ENCODE measurements at places on chromosomes 7 and 10. TPM values are rescaled to one million over a fixed set of nuclear protein-coding genes. Genes with fewer than 3 reads are reported as not detected.

Gene TAS2R4
- total RNA-seq, result 1.2 TPM

Gene PNLIPRP1
- total RNA-seq, result 1.6 TPM

Gene C10orf67
- total RNA-seq, result not detected

Gene PDE1C
- 0.17 TPM for total RNA-seq

Gene BLVRA
- 29.7 TPM for total RNA-seq

Gene ECHDC3
- 13.0 TPM for total RNA-seq

Gene RGR
- total RNA-seq, result not detected

Gene ARHGEF5
- 44.2 TPM for total RNA-seq

Gene MSMB
- total RNA-seq, result not detected

Gene OR13A1
- total RNA-seq, result not detected

Gene FFAR4
- total RNA-seq, result not detected

Gene TNKS2
- total RNA-seq, result 20.7 TPM

- DNase-seq, result no peak
- H3K4me3 ChIP-seq, result peak overlapping the region; percentile 85
- peak overlapping the region; percentile 40 for H3K27ac ChIP-seq
These were observed 2.0 kb downstream of the ZMIZ1 start for GRCh38 chr10:79070606-79071395.

DNA sequence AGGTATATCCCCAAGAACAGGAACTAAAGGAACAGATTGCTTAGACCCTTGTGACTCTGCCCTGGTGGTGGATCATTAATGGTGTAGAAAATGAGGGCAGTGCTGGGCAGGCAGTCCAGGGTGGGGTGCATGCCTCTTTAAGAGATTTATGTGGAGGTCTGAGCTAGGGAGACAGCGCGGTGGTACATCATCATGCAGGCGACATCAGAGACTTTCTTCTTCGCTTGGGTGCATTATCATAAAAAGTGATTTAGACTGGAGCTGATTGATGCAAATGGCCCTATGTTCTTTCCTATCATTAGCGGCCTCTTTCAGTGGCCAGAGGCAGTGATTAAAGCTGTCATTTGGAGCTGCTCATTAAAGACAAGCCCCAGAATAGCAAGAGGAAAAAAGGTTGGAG, 519.1 kb upstream of the GALNT17 start:
- no peaks in the 10 kb centered on the region for H3K36me3 ChIP-seq
- no peak overlapping the region for H3K4me3 ChIP-seq
- DNase-seq, result no peak
- no peaks in the 10 kb centered on the region for H3K27me3 ChIP-seq

GRCh38 chr10:99172128-99172738, 63.4 kb downstream of the HPSE2 start:
- no peak overlapping the region for H3K27ac ChIP-seq
- peaks cover 47% of the 10 kb centered on the region for H3K27me3 ChIP-seq
- H3K4me1 ChIP-seq, result no peaks in the 10 kb centered on the region
- no peaks in the 10 kb centered on the region for H3K36me3 ChIP-seq

DNA sequence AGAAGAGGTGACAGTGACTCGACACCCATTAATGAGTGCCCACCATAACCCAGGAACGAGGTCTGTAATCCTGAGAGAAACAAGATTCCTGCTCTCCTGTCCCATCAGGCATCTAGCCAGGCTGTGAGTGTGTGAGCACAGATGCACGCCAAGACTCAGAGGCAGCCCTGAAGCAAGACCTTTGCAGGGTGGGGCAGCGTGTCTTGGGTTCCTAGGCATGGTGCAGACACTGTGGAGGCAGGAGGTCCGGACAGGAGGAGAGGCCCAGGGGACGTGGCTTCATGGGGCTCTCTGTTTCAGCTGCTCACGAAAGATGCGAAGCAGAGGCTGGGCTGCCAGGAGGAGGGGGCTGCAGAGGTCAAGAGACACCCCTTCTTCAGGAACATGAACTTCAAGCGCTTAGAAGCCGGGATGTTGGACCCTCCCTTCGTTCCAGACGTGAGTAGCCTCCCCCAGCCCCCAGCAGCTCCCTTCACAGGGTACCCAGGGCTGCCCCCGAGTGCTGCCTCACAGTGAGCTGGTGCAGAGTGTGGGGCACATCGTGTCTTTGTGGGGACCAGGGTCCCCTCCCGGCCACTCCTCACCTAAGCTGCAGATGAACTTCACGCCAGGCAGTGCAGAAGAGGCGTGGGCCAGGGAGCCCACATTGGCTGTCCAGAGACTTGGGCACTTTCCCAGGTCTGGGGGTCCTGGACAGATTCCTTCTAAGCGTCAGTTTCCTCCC, 94.5 kb downstream of the RGS10 start:
- no peak overlapping the region for H3K27ac ChIP-seq
- H3K27me3 ChIP-seq, result no peaks in the 10 kb centered on the region
- H3K36me3 ChIP-seq, result no peaks in the 10 kb centered on the region
- no peak overlapping the region for H3K4me3 ChIP-seq
- DNase-seq, result no peak
- peaks cover 23% of the 10 kb centered on the region for H3K4me1 ChIP-seq

GRCh38 chr10:93180482-93180931, 106.8 kb downstream of the CYP26A1 start:
- no peak overlapping the region for H3K4me3 ChIP-seq
- no peaks in the 10 kb centered on the region for H3K4me1 ChIP-seq
- H3K27ac ChIP-seq, result no peak overlapping the region
- H3K36me3 ChIP-seq, result no peaks in the 10 kb centered on the region
- no peaks in the 10 kb centered on the region for H3K27me3 ChIP-seq

GRCh38 chr10:112184379-112184778, 814 bp upstream of the GPAM start:
- H3K27me3 ChIP-seq, result no peaks in the 10 kb centered on the region
- peaks cover 16% of the 10 kb centered on the region for H3K4me1 ChIP-seq
- H3K36me3 ChIP-seq, result peaks cover 15% of the 10 kb centered on the region
- peak overlapping the region; percentile 84 for H3K4me3 ChIP-seq
- H3K27ac ChIP-seq, result no peak overlapping the region
- no peak for DNase-seq

GRCh38 chr7:143176128-143176527, 7.1 kb upstream of the TAS2R39 start:
- H3K27ac ChIP-seq, result no peak overlapping the region
- no peaks in the 10 kb centered on the region for H3K36me3 ChIP-seq
- H3K4me3 ChIP-seq, result no peak overlapping the region
- H3K4me1 ChIP-seq, result no peaks in the 10 kb centered on the region

DNA sequence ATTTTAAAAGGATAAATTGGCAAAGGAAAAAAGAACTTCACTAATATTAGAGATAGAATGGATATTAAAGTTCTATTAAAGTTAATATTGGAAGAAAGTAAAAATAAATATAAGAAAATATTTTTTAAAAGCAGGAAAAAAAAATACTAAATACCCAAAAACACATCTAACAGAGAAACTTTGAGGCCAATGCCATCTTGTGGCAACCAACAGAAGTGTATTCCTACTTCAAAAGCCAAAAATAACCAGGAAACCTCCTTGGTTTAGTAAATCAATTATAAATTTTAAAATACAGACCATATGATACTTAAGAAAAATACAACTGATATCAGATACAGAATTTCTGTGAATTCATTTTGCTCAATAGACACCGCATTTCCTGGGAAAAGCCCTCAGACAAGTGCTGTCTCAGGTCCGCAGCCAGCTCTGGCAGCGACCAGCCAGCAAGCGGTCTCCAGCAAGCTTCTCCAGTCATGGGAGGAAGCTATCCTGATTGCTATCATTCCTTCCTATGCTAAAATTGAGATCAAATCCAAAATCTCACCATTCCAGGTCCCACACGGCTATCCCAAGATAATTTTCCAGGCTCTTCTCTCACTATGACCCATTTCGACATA, 65.3 kb downstream of the LMBR1 start:
- no peaks in the 10 kb centered on the region for H3K27me3 ChIP-seq
- no peak overlapping the region for H3K27ac ChIP-seq
- peaks cover 2% of the 10 kb centered on the region for H3K36me3 ChIP-seq
- no peak overlapping the region for H3K4me3 ChIP-seq
- peak; percentile 8 for DNase-seq
- no peaks in the 10 kb centered on the region for H3K4me1 ChIP-seq

GRCh38 chr10:64873088-64873487, 1351.9 kb downstream of the REEP3 start:
- no peak overlapping the region for H3K27ac ChIP-seq
- no peak for DNase-seq
- H3K27me3 ChIP-seq, result no peaks in the 10 kb centered on the region
- H3K4me1 ChIP-seq, result no peaks in the 10 kb centered on the region
- no peaks in the 10 kb centered on the region for H3K36me3 ChIP-seq

DNA sequence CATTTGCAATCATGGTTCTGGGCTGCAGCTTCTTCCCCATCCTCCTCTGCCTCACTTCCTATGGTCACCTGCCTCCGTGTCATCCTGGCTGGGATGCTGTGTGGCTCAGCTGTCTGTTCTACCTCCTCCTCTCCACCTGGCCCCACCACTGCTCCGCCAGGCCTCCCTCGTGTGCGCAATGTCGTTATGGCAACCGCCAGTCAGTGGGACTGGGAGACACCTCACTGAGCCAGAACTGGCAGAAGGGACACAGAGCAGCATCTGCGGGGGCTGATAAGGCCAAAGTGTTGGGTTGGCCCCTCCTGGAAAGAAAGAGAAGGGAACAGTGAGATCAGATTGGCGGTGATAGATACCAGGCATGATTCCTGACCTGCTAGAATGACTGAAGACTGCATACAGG, 527.5 kb downstream of the INHBA start:
- no peaks in the 10 kb centered on the region for H3K36me3 ChIP-seq
- H3K27me3 ChIP-seq, result no peaks in the 10 kb centered on the region
- no peak overlapping the region for H3K27ac ChIP-seq
- H3K4me3 ChIP-seq, result no peak overlapping the region
- H3K4me1 ChIP-seq, result no peaks in the 10 kb centered on the region

DNA sequence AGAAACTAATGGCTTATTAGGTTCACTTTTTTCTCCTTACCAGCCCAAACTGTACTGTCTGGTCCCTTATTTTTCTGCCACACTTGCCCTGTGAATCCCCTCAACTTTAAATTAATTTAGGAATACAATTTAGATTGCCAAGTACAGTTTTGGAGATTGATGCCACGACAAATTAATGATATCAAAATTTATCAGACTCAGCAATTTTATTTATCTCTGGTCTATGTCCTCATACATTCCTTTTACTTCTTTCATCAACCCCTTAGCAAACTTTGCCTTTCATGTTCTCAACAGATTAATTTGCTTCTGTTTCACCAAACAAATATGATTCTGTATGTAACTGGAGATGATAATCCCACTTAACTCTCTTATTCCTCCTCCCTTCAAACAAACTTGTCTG, 38.2 kb downstream of the SHOC2 start:
- no peak overlapping the region for H3K27ac ChIP-seq
- no peak for DNase-seq
- no peaks in the 10 kb centered on the region for H3K27me3 ChIP-seq
- H3K36me3 ChIP-seq, result no peaks in the 10 kb centered on the region
- no peak overlapping the region for H3K4me3 ChIP-seq
- no peaks in the 10 kb centered on the region for H3K4me1 ChIP-seq

GRCh38 chr10:110459600-110459999, 38.1 kb upstream of the DUSP5 start:
- H3K27me3 ChIP-seq, result no peaks in the 10 kb centered on the region
- no peak overlapping the region for H3K4me3 ChIP-seq
- no peak for DNase-seq
- peaks cover 61% of the 10 kb centered on the region for H3K4me1 ChIP-seq
- peak overlapping the region; percentile 55 for H3K27ac ChIP-seq

DNA sequence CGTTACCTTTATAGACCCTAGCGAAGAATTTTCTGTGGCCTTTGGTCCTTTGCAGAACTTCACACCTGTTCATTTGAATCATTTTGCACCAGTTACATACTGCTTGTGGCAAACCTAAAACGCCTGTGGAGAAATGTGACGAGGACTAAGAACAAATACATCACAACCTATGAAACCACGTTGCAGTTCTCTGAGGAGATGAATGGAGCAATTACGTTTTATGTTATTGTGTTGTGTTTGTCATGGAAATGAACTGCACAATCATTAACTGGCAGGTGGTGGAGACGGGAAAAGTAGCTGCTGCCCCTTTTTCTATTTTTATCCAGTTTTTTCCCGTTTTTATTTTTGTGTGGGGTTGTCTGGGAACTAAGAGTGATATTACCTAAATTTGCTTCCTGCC, 505.5 kb downstream of the SDK1 start:
- no peaks in the 10 kb centered on the region for H3K4me1 ChIP-seq
- no peak for DNase-seq
- no peak overlapping the region for H3K27ac ChIP-seq
- peaks cover 8% of the 10 kb centered on the region for H3K27me3 ChIP-seq

DNA sequence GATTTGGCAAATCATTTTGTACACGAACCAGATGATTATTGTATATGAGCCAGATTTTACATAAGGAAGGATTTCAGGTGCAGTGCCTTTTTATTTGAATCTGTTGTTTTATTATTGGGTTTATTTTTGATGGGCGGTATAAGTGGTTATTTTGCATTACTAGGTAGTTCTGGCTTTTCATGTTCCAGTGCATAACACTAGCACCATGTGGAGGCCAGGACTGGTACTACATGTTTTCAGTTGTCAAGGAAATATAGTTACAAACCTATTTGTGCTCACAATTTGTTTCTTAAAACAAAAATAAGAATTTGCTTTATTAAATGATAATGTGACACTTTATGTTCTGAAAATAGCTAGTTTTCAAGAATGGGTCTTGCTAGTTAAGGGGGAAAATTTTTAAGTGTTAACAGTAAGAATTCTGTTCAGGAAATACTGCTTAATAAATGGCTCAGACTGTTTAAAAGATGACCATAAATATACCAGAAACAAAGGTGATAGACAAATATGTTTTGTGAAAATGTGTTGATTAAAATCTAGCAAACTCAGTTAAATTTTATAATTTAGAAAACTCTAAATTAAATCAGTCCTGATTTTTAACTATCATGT, 7.1 kb upstream of the SEMA3E start:
- H3K4me1 ChIP-seq, result no peaks in the 10 kb centered on the region
- no peak overlapping the region for H3K27ac ChIP-seq
- DNase-seq, result peak; percentile 50
- no peaks in the 10 kb centered on the region for H3K36me3 ChIP-seq
- H3K27me3 ChIP-seq, result no peaks in the 10 kb centered on the region

DNA sequence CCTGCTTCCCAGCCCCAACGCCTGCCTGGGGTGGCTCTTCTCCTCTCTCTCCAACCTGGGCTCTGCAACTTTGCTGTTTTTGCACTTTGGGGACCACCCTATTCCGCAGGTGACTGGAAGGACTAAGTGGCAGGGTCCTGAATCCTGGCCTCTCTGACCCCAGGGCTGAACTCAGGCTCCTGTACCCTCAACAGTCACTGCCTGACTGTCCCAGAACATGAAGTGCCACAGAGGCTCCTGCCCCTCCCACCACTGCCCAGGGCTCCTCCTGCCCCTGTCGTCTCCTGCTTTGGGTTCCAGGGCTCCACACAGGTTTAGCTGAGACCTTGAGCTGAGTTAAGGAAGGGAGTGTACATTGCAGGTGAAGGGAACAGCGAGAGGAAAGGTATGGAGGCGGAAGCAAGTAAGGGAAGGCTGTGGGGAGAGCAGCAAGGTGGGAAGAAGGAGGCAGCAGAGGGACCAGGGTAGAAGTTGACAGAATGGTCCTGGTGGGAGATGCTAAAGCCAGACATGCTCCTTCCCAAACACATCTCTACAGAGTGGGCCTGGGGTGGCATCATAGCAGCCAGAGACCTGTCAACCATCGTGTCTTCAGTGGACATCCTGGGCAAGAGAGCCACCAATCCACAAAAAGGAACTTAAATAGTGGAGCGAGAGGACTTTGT, 5.7 kb upstream of the GRID1 start:
- no peak for DNase-seq
- H3K4me1 ChIP-seq, result peaks cover 2% of the 10 kb centered on the region
- H3K27ac ChIP-seq, result no peak overlapping the region
- no peak overlapping the region for H3K4me3 ChIP-seq
- H3K36me3 ChIP-seq, result no peaks in the 10 kb centered on the region
- no peaks in the 10 kb centered on the region for H3K27me3 ChIP-seq

Measured in HCT116 (cell line).